ENCODE measurements at places on chromosomes 6 and 20. TPM values are rescaled to one million over a fixed set of nuclear protein-coding genes. Genes with fewer than 3 reads are reported as not detected.

DNA sequence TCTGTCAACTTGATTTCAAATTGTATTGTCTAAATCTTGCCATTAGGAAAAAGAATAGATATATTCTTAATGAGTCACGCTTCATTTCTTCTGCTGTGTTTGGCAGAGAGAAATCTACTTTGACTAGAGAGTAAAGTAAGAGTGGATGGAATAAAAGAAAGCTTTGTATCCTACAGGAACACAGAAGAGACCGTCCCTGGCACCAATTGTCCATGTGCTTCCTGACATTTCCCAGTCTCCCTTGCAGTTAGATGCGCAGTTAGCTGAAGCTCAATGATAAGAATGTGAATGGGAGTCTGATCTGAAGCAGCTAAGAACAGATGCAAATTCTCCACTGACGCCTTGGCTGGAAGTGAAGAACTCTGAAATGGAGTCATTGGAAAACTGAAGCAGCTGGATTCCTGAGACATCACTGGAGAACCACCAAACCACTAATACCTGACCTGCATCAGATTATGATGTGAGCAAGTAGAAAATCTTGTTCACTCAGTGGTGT is 528.2 kb upstream of the MARCKS start:
- no peak for DNase-seq
- no peaks in the 10 kb centered on the region for H3K4me1 ChIP-seq
- no peak overlapping the region for H3K4me3 ChIP-seq
- H3K36me3 ChIP-seq: no peaks in the 10 kb centered on the region
- no peak overlapping the region for H3K27ac ChIP-seq

GRCh38 chr20:32976746-32977145 is 27.5 kb downstream of the SUN5 start:
- no peak overlapping the region for H3K27ac ChIP-seq
- no peak overlapping the region for H3K4me3 ChIP-seq
- H3K36me3 ChIP-seq: no peaks in the 10 kb centered on the region
- H3K4me1 ChIP-seq: no peaks in the 10 kb centered on the region
- no peaks in the 10 kb centered on the region for H3K27me3 ChIP-seq
- DNase-seq: no peak

The SLC17A1 gene
- total RNA-seq: not detected

- H3K27ac ChIP-seq: no peak overlapping the region
- no peak overlapping the region for H3K4me3 ChIP-seq
- no peaks in the 10 kb centered on the region for H3K27me3 ChIP-seq
- no peaks in the 10 kb centered on the region for H3K36me3 ChIP-seq
- H3K4me1 ChIP-seq: no peaks in the 10 kb centered on the region
- DNase-seq: no peak
Observed at GRCh38 chr6:151219192-151219591, 20.6 kb upstream of the AKAP12 start.

- no peak overlapping the region for H3K27ac ChIP-seq
- no peak overlapping the region for H3K4me3 ChIP-seq
- no peaks in the 10 kb centered on the region for H3K27me3 ChIP-seq
- no peaks in the 10 kb centered on the region for H3K4me1 ChIP-seq
Observed at GRCh38 chr20:2708665-2709064, 16.1 kb downstream of the EBF4 start.

- H3K4me1 ChIP-seq: peaks cover 20% of the 10 kb centered on the region
- no peak for DNase-seq
- H3K27ac ChIP-seq: no peak overlapping the region
- H3K4me3 ChIP-seq: no peak overlapping the region
- no peaks in the 10 kb centered on the region for H3K27me3 ChIP-seq
- no peaks in the 10 kb centered on the region for H3K36me3 ChIP-seq
Observed at GRCh38 chr6:20182926-20183521, 29.2 kb downstream of the MBOAT1 start.

The BRD2 gene
- total RNA-seq: 125 TPM

GRCh38 chr6:169723200-169723909 is 945 bp downstream of the PHF10 start:
- H3K27ac ChIP-seq: peak overlapping the region; percentile 95
- no peaks in the 10 kb centered on the region for H3K27me3 ChIP-seq
- no peak for DNase-seq
- H3K4me3 ChIP-seq: peak overlapping the region; percentile 71

Measured in vagina (tissue), 2 donors.